COR-L47 (cell line): ENCODE measurements at places on chromosomes 5 and 9.

DNA sequence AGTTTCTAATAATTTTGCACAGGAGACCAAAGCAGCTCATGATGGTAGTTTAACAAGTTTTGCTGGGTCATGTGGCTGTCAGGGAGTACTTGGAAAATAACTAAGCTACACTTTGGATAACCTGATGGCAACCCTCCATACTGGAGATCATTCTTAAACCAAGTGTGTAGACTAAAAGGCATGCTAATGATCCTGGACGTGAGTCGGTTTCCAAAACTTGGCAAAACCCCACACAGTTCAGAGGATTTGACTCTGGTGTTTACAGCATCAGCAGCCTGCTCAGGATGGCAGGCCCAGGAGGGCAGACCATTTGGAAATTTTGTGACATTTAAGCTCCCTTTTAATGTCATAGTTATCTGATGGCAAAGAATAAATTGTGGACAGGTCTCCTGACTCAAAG is 196.5 kb upstream of the EFNA5 start:
- no peak for DNase-seq

- DNase-seq: peak; percentile 34
Observed at GRCh38 chr5:113678924-113679575, 165.6 kb downstream of the YTHDC2 start.

DNA sequence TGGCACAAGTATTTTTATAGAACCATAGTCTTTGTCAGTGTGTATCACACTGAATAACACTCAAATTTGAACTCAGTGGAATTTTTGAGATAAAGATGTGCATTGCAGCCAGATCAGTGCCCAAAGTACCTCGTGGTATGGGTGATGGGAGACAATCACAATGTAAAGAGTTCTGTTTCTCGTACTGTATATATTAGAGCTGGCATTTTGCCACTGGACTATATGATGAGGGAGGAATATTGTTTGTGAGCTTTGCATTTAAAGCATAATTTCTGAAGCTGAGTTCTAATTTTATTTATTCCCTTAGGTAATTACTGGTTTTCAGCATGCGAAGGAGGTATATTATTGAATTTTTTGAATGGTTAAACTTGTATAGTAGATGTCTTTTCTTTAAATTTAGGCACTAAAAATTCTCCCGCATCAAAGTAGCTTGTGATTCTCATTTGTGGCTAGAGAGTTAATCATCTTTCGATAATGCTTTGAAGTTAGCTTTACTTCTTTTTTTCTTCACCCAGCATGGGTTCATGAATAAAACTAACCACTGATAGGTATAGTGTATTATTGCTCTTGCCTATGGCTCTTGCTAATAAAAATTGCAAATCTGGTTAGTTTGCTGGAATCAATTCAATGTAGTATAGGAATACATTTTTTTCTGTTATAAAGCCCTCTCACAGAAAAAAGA is 43.1 kb downstream of the PAM start:
- no peak for DNase-seq

GRCh38 chr5:2039180-2039531 is 156.4 kb upstream of the IRX4 start:
- no peak for DNase-seq

- DNase-seq: peak; percentile 54
Observed at GRCh38 chr5:103041071-103041676, 78.8 kb downstream of the GIN1 start.

GRCh38 chr5:127428748-127429147 is 88.7 kb upstream of the PRRC1 start:
- no peak for DNase-seq

GRCh38 chr9:28981129-28981528 is 1407.8 kb upstream of the C9orf72 start:
- no peak for DNase-seq

DNA sequence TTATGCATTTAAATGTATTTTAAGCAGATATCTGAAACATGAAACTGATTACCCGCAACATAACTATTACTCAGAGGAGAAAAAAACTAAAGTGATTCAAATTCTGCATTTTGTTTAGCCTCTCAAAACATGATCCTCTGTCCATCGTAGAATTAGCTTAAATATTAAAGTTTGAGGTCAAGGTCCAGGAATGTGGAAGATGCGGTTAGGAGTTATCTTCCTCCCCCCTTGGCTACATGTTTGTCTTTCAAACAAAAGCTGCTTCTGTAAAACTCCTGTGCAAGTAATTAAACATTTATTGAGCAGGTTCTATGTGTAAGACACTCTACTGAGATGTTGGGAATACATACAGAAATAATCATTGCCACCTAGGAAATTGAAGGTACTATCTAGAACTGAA is 175.0 kb upstream of the ISL1 start:
- no peak for DNase-seq

GRCh38 chr9:92740009-92740408 is 24.6 kb downstream of the BICD2 start:
- DNase-seq: no peak

DNA sequence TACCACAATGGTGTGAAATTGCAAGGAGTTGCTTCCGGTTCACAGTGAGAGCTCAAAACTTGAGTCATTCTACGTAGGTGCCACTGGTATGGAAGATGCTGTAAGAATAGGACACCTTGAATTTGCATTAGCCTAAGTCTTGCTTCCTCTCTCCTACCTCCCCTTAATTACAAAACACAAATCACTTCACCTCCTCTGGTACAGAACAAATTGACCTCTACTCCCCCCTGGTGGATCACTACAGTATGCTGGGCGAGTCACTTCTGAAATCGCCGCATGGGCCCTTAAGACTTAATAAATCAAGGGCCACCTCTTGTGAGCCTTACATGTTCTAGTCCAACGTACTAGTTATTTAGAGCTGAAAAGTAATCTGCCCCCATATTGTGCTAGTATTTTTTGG is 145.3 kb upstream of the SMARCA2 start:
- DNase-seq: no peak

DNA sequence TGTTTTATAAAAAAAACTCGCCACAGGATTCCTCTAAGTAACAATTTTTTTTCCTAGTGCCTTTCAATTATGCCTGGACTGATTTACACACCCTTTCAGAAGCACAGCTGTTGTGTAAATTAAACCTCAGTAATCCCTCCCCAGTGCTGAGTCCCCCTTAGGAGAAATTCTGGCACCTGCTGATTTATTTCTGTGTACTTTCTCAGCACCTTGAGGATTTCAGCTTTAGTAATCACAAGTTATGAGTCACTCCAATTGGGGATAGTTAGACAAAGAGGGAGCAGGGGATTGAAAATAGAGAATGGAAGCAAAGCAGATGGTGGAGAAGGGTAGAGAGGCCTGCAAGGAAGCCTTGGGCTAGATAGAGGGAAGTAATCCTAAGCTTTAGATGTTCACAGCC is 171.7 kb downstream of the TTLL11 start:
- DNase-seq: no peak

DNA sequence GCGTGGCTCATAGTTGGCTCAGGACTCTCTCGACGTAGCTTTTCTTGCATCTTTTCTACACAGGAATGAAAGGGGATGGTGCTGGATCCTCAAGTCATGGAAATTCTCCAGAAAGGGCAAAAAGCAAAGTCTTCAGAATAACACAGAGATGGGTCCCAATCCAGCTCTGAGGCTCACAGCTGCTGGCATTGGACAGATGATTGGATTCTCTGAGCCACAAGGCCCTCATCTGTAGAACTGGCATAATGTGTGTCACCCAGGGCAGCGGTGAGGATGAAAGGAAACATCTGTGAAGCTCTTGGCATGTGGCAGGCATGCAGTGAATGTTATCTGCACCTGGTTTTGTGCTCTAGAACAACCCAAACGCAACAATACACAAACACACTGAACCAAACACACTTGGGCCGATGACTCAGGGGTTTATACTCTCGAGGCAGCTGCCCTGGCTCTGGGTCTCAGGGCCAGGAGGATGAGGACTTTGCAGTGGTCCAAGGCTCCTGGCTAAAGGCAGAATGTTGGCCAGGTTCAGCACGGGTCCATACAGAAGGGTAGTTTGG is 64.0 kb upstream of the UBTD2 start:
- DNase-seq: no peak

- no peak for DNase-seq
Observed at GRCh38 chr5:67985686-67986387, 229.7 kb upstream of the PIK3R1 start.

DNA sequence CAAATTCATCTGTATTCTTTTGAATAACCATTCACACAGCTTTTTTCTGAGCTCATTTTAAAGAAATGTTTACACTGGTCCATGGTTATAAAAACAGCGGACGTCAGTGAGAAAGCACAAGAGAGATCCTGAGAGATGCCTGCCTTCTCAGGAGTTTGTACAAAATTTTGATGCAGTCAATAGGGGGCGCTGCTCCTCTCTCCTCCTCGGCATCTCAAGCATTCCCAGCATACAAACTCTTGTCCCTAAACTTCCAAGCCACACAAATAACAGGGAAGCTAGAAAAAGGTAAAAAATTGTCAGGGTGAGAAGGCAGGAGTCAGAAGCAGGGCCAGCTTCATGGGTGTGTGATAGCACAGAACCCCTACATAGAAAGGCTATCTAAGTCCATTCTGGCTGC is 11.2 kb upstream of the CCDC152 start:
- DNase-seq: no peak

DNA sequence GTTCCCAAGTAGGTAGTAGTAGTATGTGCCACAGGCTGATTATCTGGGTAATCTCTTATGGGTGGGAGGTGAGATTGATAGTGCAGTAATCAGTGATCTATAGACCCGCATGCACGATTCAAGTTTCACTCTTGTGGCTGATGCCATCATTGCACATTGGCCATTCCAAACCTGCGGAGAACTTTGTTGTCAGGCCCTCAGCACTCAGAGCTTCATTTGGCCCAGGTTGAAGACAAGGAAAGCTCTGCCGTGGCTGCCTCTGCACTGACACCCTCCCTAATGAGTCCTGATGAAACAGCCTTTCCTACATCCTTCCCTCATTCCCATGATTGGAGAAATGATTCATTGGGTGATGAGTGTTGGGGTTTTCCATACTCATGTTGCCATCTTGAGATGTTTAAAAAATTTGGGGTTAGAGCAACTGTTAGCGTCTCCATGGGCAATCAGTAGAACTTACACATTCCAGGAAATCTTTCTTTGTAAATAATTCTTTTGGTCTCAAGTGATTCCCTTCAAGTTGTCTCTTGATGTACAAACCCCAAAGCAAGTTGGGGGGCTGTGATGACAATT is 22.9 kb downstream of the PROP1 start:
- no peak for DNase-seq

GRCh38 chr5:124403281-124403680 is 343.2 kb downstream of the ZNF608 start:
- DNase-seq: no peak

DNA sequence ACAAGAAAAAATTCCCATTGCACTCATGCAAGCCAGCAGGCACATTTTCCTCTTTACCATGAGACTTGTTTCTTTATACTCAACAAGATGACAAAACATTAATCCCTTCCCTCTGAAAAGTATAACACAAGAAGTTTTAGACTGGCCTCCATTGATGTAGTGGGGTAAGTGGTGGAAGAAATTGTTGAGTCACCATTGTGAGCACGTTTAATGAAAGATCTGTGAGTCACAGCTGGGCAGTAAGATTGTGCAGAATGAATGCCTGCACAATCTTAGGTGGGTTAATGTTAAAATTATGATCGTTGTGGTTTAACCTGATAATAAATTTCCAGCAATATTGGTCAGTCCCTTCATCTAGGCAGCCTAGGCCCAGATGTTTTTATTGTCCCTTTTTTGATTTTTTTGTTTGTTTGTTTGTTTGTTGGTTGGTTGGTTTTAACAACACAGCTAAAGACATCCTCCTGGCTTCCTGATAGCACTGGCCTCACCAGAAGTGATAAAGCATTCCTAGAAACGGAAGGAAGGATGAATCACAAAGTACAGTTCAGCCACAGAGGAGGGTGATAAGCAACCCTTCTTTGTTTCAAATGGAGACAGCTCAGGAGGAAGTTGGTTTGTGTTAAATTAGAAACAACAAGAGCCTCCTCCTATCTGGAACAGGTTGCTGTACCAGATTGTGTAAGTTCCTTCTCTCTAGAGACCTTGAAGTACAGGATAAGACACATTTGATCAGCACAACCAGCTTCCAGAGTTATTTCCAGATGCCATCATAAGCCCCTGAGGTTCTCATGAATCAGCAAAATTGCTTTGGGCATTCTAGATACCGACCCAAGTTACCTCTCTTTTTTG is 40.3 kb downstream of the SLC24A2 start:
- DNase-seq: no peak

GRCh38 chr5:170860818-170861666 is 776 bp upstream of the RANBP17 start:
- DNase-seq: no peak

DNA sequence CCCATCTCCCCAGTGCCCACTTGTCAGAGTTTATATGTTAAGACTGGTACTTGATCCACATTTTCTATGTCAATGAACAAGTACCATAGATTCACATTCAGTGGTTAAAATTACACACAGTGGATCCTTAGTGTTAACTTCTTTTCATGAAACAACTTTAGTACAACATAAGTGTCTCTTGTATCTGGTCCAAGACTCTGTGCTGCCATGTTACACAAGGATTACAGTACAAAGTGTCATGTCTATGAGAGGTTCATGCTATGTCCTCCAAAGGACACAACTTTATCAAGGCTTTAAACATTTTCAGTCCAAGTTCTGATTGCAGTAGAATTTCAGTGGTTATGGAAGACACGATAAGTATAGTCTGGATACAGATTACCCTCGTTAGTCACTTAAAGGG is 13.3 kb upstream of the VLDLR start:
- DNase-seq: no peak

DNA sequence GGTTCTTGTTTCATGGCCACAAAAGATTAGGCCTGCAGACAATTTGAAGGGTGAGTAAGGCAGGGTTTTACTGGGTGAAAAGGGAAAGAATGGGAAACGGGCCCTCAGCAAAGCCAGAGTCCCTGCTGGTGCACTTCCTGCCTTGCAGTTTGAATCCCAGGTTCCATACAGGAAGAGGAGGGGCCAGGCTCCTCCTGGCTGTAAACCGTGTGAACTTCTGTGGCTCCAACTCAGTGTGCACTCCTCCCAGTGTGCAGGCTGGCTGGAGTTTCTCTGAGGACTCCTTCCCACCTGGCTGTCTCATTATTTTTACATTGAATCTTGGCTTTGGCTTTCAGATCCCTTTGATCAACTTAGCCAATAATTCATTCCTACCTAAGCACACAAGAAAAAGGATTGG is 367.1 kb upstream of the KLF4 start:
- no peak for DNase-seq
